ENCODE measurements at places on chromosomes 11 and 22.

GRCh38 chr22:36334821-36335603 lies 52.8 kb downstream of the MYH9 start:
- DNase-seq, result peak; percentile 71

DNA sequence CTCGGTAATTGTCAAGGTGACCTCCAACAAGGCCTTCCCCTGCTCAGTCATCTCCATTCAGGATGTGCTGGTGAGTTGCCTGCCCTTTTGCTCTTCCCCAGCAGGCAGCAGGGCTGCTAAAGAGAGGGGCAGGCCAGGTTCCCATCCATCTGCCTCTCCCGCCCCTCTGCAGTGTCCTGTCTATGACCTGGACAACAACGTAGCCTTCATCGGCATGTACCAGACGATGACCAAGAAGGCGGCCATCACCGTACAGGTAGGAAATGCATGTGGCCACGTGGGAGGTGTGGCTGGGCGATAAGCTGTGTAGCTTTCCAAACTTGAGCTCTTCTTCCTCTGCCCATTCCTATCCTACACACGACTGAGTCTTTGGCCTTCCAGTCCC lies 4.0 kb downstream of the SIDT2 start:
- DNase-seq, result no peak

DNA sequence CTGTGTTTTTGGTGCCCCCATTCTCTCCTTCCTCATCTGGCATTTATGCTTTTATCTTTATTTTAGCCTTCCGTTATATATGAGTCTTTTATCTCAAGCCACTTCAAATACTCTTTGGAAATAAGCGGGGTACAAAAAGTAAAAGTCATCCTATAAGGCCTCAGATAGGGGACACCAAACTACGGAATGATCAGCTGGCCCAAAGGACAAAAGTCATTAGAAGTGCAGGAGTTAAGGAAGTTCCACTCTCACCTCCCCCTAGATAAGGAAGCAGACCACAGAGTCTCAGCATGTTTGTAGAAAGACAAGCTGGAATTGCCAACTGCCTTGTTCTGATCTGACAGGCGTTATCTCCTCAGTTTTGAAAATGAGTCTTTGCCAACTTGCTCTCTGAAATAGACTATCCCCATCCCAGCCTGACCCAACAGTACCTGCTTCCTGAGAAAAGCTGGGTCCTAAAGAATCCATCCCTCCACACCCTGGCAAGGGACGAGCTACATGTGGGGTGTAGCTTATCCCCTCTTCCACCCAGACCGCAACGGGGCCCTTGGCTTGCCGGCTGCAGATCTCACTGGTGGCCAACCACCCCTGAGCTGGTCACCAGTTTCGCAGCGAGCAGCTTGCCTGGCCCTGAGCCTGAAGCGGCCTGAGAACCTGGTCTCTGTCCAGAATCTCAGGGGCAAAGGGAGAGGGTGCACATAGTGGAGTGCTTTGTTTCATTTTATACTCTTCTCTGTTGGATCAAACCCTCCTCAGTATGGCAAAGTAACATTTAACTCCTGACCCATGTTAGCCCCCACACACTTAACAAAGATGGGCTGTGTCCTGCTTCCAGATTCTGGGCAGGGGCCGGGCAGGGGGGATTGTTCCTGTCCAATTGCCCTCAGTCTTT lies 13.8 kb downstream of the FADS2 start:
- DNase-seq, result no peak

- no peak for DNase-seq
Measured at GRCh38 chr11:17720796-17721171, 1.4 kb downstream of the MYOD1 start.

GRCh38 chr11:6360183-6360582 lies 30.1 kb upstream of the SMPD1 start:
- DNase-seq, result no peak

DNA sequence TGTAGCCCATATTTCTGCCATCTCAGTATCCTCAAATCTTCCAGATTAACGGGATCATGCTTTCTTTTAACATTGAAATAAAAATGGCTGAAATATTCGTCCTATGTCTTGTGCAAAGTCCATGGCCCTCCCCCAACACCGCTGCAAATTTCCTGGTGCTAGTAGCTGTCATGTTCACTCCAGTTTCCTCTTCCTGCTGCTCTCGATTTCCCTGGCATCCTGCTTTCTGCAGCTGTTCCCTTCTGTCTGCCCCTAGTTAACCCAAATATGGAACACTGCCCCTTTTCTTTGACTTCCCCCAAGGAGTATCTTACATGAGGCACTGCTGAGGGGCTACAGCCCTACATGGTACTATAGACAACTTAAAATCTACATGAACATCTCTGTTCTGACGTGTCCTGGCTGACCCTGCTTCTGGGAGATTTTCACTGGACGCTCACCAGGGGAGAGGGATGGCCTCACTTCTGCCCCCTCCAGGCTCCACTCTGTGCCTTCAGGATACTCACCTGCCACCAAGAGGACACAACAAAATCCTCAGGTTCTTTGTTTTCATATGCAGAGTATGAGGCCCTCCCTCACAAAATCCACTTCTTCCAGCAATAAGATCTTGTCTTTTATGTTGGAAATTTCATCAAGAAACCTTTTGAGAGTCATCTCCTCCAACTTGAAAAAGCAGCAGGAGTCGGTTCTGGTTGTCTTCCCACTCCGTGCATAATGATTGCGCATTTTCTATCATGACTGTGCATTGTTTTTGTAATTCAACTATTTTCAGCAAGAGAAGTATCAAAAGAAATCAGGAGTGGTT lies 29.5 kb upstream of the SCUBE2 start:
- DNase-seq, result no peak

DNA sequence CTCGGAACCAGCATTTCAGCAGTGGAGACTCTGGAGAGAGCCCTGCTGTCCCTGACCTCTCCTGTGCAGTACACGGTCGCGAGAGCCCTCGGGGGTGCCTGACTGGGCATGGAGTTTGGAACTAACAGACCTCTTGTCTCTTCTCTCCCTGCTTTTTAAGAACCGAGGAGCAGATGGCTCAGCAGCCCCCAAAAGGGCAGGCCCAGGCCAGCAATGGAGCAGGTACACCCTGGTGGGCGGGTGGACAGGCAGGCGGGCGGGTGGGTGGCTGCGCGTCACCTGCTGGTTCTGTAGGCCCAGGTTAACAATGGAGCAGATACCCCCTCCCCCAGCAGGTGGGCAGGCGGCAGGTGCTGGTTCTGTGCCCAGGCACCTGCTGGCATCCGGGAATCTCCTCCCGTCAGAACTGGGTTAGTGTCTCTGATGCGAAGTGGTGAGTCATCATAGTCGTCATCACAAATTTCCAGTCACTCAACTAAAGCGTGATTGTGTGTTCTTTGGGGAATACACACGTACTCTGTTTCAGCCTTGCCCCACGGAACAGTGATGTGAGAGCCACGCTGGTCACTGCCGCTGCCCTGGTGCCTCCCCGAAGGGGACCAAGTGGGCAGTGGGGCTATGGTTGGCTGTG lies 41.1 kb downstream of the GRAMD4 start:
- no peak for DNase-seq

- DNase-seq, result peak; percentile 45
Measured at GRCh38 chr11:87322568-87322967, 284.8 kb downstream of the TMEM135 start.

GRCh38 chr22:33648478-33648877 lies 271.8 kb downstream of the LARGE1 start:
- DNase-seq, result no peak

DNA sequence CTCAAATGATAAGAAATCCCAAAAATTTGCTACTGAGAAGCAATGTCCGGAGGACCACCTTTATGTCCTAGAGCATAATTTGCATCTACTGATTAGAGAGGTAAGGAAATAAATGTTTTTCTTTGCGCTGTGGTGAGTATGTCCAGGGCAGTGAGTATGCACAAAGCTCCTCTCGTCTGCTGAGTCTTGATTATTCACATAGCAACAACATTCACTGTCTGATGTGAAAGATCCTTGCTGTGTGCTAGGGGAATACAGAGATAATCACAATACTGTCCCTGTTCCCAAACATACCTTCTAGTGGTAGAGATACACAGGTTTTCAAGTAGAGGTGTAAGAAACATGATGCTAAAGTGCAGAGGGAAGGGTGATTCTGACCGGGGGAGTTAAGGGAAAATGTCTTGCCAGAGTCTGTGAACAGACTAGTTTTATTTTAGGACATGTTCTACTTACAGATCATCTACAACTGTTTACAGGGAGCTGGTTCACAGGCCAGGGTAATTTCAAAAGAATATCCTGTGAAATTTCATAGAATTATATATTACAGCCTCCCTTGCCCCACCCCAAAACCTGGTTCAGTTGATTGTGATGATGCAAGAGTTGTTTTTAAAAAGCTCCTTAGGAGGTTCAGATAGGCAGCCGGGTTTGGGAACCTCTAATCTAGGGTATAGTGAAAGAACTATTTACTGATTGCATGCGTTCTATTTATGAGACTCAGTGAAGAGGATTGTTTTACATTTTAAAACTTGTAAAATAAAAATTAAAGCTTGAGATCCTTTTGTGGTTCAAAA lies 12.6 kb downstream of the MED17 start:
- DNase-seq, result peak; percentile 12

GRCh38 chr11:132452616-132453015 lies 1079.7 kb downstream of the OPCML start:
- DNase-seq, result no peak

DNA sequence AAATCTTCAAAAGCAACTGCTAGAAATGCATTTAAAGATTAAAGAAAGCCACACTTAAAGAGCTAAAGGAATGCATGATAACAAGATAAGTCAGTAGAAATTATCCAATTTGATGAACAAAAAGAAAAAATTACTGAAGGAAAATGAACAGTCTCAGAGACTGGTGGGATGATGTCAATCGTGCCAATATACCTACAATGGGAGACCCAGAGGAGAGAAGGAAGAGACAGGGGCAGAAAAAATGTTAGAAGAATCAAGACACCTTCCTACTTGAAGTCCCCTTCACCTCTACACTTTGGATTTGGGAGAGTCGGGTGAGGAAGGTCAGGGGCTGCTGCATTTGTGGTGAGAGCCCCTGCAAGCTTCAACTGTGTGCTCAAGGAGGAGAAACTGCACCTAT lies 216.3 kb downstream of the BUD13 start:
- DNase-seq, result no peak

- peak; percentile 50 for DNase-seq
Measured at GRCh38 chr22:29478326-29479276, 1.4 kb upstream of the NEFH start.
